Heart left ventricle (tissue), 16 donors: ENCODE measurements at places on chromosomes 2 and 18. TPM values are rescaled to one million over a fixed set of nuclear protein-coding genes. Genes with fewer than 3 reads are reported as not detected.

The SUPT7L gene
- polyA plus RNA-seq = 22.4 TPM

DNA sequence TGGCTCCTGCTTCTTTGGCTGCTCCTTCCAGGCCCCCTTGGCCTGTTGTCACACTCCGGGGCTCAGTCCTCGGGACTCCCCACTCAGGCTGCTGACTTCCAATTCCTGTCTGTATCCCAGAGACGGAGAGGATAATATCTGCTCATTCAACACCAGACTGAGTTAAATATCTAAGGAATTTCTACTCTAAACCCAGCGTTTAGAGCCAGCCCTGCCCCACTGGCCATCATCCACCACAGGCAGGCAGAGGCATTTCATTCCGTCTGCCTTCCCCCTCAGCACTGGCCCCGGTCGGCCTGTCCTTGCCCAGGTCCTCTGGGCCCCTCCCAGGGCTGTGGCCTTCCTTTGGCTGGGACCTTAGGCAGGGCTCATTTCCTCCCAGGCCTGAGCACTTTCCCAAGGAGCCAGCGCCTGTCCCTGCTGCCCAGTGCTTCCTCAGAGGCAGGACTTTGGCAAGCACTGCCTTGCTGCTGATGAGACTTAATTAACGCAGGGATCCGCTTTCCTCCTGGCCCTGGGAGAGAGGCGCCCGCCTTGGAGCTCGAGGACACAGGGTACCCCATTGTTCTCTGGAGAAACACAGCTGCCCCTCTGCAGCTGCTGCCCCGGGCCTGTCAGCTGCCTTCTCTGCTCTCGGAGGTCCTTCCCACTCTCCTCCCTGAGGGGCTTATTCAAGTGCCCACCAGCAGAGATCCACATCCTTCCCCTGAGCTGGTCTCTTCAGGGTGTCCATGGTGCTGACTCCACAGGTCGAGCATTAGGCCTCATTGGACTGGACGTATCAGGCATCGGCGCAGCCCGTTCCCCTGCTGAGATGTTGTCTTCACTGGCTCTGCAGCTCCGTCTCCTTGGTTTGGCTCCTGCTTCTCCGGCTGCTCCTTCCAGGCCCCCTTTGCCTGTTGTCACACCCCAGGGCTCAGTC is 42.8 kb downstream of the ATOH8 start:
- peak; percentile 67 for DNase-seq

DNA sequence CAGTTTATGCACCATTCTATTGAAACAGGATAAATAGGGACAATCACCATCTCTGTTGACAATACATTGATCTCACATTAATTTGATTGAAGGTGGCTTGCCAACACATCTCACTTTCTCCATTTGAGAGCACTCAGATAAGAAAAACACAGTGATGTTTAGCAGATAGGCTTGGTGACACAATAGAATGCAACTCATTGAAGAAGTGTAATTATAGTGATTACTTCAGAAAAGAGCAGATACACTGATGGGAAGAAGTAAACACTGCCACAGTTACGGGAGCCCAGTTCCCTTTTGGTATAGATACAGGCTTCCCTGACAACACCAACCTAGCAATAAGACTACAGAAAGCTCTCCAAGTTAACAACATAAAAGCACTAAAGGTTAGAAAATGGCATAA is 89.1 kb downstream of the FIGN start:
- DNase-seq = no peak

The TDRD15 gene
- polyA plus RNA-seq = not detected

DNA sequence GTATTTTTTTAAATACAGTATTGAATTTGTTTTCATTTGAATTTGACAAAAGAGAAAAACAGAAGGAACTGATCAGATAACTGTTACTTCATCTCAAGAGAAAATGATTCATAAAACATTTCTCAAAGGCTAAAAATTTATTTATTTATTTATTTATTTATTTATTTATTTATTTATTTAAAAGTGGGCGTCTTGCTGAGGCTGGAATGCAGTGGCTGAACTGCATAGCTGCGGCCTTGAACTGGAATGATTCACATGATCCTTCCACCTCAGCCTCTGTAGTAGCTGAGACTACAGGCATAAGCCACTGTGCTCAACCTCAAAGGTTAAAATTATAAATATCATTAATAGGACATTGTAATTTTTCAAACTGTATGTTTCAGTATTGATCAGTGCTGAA is 4.5 kb upstream of the PUM2 start:
- no peak for DNase-seq

The PIEZO2 gene
- 0.04 TPM for polyA plus RNA-seq

DNA sequence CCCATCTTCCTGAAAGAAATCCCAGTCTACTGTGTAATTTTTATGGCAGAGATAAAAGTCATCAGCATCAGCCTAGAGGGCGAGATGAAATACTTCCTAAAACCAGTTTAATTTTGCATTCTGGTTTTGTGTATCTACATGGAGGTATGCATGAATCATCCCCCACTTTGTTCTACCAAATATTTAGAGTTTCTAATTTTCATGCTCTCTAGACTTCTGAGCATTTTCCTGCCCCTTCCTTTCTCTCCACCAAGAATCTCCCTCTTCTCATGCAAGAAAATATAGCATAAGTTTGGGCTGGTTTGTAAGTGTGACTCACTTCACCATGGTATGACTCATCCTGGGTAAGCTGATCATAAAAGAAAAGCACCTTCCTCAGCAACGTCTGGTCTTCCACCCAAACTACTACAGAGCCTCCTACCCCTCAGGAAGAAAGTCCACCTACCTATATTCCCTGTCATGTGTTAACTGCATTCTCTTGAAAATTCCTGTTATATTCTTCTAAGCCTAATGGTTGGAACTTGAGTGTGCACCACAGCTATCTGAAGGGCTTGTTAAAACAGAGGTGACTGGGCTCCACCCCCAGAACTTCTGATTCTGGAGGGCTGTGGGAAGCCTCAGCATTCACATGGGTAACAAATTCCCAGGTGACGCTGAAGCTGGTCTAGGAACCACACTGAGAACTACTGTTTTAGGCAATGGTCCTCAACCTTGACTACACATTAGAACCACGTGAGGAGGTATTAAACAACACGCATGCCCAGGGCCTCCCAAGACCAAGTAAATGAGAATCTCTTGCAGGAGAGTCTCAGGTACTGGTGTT is 37.4 kb upstream of the RAPGEF4 start:
- no peak for DNase-seq

- no peak for DNase-seq
Measured at GRCh38 chr2:98772536-98772935, 41.6 kb upstream of the MGAT4A start.

GRCh38 chr18:10252494-10252893 is 201.9 kb upstream of the APCDD1 start:
- no peak for DNase-seq

The RAB6C gene
- polyA plus RNA-seq = 0.08 TPM

- no peak for DNase-seq
Measured at GRCh38 chr2:120919216-120919615, 183.5 kb downstream of the GLI2 start.

The HOXD12 gene
- polyA plus RNA-seq = not detected

The SIX3 gene
- not detected for polyA plus RNA-seq

GRCh38 chr2:118723394-118723793 is 124.1 kb downstream of the EN1 start:
- DNase-seq = no peak

The HOXD9 gene
- not detected for polyA plus RNA-seq

The COL4A3 gene
- 0.55 TPM for polyA plus RNA-seq

DNA sequence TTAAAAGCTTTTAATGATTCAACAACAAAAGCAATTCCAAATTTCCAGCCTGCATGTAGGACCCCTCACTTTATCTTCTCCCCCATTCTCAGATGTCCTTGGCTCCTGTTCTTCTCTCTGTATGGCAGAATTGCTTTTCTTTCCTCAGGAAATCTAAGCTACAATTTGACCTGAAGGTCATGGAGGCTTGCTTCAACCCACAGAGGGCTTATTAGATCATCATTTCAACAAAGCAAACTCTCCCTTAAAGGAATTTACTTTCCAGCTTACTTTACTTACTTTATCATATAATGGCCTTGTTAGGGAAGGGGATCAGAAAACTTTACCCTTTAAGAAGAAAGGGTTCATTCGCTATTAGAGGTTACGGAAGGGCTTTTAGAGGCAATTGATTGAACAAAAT is 211.5 kb downstream of the RAD51AP2 start:
- no peak for DNase-seq

DNA sequence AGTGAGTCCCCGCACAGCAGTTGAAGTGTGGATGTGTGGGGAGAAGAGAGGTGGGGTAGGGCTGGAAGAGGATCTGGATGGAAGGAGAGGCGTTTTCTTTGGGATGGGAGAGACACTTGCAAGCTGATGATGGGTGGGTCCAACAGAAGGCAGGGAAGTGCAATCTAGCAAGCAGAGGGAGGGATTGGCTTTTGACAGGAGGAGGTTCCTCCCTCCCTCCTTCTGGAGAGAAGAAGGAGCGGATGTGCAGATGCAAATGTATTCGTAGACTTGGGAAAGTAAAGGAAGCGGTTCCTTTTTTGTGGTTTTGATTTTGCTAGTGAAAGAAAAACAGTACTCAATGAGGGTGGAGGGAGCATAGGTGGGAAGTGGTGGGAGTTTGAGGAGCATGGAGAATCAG is 48.9 kb downstream of the LAMA3 start:
- DNase-seq = no peak

The OTX1 gene
- polyA plus RNA-seq = not detected

GRCh38 chr2:13414897-13415296 is 698.2 kb downstream of the TRIB2 start:
- no peak for DNase-seq

DNA sequence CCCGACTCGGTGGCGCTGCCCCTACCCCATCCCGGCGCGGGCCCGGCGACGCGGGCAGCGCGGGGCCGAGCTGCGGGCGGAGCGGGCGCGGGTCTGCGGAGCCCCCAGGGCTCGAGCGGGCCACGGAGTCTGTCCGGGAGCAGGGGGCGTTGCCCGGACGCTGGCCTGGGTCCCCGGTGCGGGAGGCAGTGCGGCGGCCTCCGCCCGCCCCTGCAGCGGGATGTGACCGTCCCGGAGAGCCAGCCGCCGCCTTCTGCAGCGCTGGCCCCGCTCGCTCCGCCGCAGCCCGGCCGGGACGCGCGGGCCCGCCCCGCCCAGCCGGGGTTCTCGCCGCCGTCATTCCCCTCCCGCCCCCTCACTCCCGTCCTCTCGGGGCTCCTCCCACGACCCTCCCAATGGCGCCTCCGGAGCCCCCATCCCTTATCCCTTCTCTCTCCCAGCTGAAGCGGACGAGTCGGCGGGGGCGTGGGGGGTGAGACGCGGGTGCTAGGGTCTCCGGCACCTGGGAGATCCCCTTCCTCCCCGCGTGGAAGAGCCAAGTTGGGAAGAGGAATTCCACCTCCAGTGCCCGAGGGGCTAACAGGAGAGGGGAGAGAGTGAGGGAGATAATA is at the start of gene FNDC4:
TSS of gene FNDC4 (minus strand) at position 257 of the 611 bp plus-strand sequence. CDS start 521 bp downstream, outside the sequence.
- DNase-seq = peak; percentile 28

DNA sequence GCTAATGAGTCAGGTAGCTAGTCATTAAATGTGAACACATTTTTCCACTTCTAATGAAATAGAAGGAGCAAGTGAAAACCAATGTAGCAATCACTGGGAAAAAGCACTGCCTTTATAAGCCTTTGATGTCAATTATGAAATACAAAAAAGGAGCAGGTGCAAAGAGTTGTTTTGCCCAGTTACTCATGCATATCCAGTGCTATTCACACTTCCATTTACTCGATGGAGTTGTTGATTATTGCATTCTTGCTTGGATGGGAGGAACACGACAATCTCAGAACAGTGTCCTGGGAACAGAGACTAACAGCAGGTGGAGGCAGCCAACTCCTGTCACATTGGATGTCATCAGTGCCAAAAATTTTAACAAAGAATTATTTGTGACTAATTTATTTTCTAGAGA is 372.5 kb downstream of the CBLN2 start:
- DNase-seq = no peak

DNA sequence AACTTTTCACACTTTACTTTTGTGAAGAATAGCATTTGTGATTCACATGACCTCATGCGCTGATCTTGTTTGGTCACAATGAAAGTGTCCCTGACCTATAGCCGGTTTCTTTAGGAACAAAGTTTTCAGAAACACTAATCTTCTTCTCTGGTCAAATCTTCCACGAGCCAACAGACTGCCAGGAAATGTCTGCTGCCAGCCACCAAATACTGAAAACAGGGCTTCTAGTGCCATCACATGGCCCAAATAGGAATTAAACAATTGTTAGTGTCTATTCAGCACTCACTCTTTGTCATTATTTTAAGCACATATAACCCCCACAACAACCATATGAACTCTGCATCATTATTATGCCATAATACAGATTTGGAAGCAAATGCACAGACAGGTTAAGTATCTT is 286.5 kb upstream of the SYT4 start:
- DNase-seq = no peak

DNA sequence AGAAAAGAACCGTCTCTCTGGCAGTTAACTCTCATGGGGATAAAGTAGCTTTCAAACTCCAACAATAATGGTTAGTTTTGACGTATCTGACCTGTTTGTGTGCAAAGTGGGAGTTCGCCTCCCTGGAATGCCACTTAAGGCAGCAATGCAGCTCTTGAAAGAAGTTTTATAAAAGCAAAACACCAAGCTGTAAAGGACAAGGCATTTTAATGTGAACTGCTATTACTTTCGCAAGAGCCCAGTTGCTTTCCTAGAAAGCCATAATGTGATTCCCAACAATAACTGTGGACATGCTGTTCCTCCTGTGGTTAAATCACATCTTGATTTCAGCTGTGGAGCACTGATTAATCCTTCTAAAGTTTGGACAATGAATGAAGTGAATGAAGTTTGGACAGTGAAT is 303.7 kb downstream of the PTPRM start:
- no peak for DNase-seq

DNA sequence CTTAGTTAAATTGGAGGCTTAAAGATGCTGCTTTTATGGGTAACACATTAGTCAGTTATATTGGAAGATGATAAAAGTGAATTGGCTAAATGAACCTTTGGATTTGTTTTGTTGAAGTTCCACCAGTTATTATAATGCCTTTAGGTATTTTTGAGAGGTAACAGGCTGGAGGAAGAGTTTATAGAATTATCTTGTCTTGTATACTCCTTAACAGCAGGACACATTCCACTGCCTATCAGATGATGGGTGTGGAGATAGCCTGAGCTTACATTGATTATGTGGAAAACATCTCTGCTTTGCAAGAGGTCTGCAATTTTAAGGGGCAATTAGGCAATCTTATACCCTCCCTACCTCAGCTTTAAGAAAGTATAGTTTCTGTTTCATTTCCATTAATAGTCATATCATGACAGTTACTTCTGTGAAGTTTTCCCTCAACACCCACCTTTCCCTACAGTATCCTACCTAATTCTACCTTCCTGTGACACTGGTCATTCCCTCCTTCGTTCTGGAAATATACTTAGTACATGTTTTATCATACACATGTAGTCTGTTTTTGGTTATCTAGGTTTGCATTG is 403.7 kb upstream of the SPRED2 start:
- no peak for DNase-seq

The PEX13 gene
- polyA plus RNA-seq = 20.3 TPM
